ENCODE measurements at places on chromosomes 16 and 17.

- DNase-seq = no peak
Measured at GRCh38 chr16:67555795-67556212, 6.5 kb upstream of the CTCF start.

DNA sequence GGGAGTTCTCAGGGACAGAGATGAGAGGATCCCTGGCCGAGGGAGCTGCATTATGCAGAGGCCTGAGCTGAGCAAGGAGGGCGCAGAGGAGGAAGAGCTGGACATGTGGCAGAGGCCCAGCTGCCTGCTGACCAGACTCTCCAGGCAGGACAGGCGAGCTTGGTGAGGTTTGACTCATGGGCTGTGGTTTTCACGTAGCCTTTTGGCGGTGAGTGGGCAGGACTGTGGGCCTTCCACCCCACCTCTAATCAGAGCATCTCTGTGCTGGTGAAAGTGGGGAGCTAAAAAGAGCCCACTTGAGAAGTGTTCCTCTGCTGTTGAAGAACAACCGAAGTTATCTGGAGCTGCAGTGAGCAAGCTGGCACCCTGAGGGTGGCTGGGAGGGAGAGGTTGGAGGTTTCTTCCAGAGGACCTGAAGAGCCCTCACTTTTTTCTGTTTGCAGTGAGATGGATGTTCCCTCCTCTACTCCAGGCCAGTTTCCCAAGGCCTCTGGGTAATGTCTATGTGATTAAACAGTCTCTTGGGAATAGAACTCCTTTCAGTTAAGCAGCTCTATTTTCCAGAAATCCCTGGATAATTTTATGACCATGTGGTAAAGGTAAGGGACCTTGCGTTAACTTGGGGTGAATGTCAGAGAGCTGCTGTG is 11.9 kb downstream of the EPN2 start:
- no peak for DNase-seq

DNA sequence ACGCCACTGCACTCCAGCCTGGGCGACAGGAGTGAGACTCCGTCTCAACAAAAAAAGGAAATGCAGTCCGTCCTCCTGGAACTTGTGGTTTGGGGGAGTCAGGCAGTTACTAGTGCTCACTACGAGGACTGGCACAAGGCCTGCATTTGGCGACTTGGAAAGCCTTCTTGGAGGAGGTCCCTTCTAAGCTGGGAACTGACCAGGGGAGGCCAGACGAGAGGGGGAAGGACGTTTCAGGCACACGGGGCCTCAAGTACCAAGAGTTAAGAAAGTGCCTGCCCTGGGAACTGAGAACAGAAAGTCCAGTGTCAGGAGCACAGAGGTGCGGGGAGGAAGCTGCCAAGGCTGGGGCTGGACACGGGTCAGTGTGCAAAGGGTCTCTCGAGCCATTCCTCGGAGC is 89.9 kb downstream of the ABR start:
- no peak for DNase-seq

DNA sequence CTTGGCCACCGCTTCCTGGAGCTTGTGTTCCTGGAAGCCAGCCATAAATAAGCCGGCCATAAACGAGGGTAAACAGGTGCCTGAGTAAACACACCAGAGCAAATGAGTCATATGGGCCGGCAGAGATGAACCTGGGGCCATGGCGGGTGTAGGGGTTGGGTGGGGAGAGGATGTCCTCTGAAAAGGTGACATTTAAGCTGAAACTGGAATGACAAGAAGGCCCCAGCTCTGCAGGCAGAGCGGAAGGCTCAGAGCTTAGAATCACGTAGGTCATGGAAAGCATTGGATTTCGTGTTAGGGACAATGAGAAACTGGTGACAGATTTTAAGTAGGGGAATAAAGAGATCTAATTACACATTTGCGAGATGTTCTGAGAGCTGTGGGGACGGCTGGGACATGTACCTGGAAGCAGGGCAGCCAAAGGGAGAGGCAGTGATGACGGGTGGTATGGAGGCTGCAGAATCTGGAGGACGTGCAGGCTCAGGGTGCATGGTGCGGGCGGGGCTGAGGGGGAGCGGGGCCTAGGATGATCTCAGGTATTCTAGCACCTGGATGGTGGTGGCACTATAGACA is 8.1 kb upstream of the DNASE1 start:
- peak; percentile 32 for DNase-seq

- peak; percentile 35 for DNase-seq
Measured at GRCh38 chr17:79626156-79626890, 15.5 kb upstream of the RBFOX3 start.
